Muscle of back (tissue), 13 donors: ENCODE measurements at places on chromosomes 2 and 18. TPM values are rescaled to one million over a fixed set of nuclear protein-coding genes. Genes with fewer than 3 reads are reported as not detected.

GRCh38 chr18:55415258-55415871 lies 172.6 kb downstream of the TCF4 start:
- peak; percentile 92 for DNase-seq

The ALK gene
- polyA plus RNA-seq, result 0.24 TPM

DNA sequence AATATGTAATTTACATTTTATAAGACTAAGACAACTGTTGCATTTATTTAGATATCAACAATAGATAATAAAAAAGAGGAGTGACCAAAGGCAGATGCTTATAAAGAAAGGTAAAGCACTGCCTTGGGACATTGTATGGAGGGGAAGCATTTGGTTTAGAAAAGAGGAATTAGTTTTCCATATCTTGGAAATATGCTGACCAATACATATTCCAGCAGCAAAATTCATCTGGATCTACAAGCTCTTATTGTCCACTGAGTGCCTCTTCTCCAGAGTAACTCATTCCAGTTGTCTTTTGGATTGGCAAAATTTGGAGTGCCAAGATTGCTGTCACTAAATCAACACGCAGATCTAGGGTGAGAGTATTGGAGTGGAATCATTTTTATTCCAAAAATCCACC lies 8.9 kb upstream of the VPS4B start:
- no peak for DNase-seq

The NAT8 gene
- 0.28 TPM for polyA plus RNA-seq

GRCh38 chr2:238286095-238286494 lies 2.3 kb downstream of the PER2 start:
- DNase-seq, result no peak

The SIGLEC15 gene
- 0.08 TPM for polyA plus RNA-seq

The CCDC68 gene
- 1.1 TPM for polyA plus RNA-seq
